ENCODE measurements at places on chromosomes 6 and 20.
A peak's percentile ranks its signal among the peaks of the same experiment; 100 is the strongest.

GRCh38 chr20:61731363-61732181, 334.1 kb downstream of the TAF4 start:
- DNase-seq = no peak

GRCh38 chr6:109460161-109460829, 4.7 kb upstream of the MICAL1 start:
- DNase-seq = no peak

DNA sequence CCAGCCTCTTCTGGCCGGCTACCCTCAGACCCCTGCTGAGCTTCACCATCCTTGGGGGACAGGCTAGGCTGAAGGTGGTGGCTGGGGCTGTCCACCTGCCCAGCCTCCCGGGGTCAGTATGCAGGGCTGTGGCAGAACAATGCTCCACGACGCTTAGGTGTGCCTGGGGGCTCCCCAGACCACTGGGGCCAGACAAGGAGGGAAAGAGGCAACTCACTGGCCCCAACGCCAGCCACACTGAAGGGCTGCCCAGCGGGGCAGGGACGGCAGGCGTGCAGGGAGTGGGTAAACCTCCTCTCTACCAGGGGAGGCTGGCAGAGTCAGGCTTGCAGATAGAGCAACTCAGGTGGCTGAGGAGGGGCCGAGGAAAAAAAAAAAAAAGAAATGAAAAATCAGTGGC, 11.5 kb upstream of the UBE2V1 start:
- no peak for DNase-seq

GRCh38 chr6:130947464-130947863, 115.6 kb downstream of the EPB41L2 start:
- DNase-seq = no peak

DNA sequence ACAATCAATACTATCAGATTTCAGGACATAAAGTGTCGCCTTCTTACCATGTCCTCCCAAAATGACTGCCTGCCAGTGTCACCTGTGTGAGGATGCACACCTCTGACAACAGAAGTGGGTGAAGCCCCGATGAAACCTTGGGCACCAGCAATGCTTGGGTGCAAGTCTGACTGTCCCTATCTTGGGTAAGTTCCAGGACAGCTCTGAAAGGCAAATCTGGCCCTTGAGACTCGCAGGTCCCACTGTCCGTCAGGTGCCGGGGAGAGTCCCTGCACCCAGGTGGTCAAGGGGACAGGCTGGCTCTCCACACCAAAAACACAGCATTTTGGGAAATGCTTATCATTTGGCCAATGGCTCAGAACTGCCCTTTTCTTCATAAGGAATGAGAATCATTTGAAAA, 43.3 kb downstream of the EZR start:
- no peak for DNase-seq

DNA sequence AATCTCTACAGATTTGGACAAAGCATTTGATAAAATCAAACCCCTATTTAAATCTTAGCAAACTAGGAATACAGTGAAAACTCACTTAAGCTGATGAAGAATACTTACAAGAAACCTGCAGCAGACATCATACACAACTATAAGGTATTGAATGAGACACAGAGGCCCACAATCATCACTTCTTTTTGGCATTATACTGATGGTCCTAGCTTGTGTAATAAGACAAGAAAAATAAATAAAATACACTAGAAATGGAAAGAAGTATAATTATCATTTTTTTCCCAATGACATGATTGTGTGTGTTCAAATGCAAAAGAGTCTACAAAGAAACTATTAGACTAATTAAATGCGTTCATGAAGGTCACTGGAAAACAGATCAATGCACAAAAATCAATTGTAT, 8.8 kb upstream of the OR2B6 start:
- DNase-seq = no peak

GRCh38 chr6:142342986-142343385, 41.2 kb downstream of the ADGRG6 start:
- no peak for DNase-seq

DNA sequence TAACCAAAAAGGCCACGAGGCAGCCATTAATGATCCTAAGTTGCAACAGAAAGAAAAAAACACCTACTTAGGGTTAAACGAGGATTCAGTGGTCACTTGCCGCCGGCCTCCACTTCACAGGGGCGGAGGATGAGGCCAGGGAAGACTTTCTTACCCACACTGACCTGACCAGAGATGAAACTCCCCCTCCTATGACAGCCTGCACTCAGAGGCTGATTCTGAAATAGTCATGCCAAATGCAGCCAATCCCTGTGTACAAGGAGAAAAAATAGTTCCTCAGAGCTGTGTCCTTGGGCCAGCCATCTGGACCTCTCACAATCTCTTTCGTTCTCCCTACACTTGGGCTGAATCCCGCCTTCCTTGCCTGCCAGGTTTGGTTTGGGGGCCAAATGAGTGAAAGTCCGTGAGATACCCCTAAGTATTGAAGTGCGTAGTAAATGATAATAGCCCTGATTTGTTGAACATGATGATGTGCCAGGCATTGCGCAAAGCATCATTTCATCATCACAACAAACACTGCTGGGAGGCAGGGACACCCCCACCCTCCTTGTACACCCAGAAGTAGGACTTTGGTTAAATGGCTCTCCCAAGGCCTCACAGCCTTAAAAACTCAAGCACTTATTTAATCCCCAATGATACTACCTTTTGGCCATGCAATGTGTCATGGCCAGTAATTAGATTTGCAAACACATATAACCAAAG, 3.2 kb upstream of the IRF4 start:
- DNase-seq = no peak

- no peak for DNase-seq
Measured at GRCh38 chr20:1252416-1252815, 13.7 kb upstream of the SNPH start.

- no peak for DNase-seq
Measured at GRCh38 chr6:43774776-43775534, 4.9 kb downstream of the VEGFA start.

GRCh38 chr6:114090626-114091025, 119.7 kb upstream of the HDAC2 start:
- DNase-seq = no peak

- DNase-seq = no peak
Measured at GRCh38 chr20:44448753-44449546, 26.7 kb upstream of the TTPAL start.

DNA sequence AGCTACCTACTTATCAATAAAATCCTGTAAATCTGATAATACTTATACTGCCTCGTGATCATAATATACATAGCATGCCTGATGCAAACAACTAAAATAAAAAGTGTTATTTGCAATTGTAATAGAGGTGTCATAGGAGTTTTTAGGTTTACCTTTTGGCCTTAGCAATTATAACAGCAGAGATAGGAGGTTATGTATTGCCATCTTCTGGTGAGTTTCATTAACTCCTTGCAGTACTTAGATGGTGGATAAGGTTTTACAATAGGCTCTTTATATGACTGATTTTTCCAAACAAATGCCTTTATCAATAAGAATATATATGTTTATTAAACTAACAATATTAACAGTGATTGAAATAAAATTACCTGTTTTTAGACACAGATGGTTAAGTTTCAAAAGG, 27.8 kb upstream of the MYCT1 start:
- DNase-seq = no peak

- no peak for DNase-seq
Measured at GRCh38 chr6:21840428-21840827, 246.9 kb downstream of the SOX4 start.

DNA sequence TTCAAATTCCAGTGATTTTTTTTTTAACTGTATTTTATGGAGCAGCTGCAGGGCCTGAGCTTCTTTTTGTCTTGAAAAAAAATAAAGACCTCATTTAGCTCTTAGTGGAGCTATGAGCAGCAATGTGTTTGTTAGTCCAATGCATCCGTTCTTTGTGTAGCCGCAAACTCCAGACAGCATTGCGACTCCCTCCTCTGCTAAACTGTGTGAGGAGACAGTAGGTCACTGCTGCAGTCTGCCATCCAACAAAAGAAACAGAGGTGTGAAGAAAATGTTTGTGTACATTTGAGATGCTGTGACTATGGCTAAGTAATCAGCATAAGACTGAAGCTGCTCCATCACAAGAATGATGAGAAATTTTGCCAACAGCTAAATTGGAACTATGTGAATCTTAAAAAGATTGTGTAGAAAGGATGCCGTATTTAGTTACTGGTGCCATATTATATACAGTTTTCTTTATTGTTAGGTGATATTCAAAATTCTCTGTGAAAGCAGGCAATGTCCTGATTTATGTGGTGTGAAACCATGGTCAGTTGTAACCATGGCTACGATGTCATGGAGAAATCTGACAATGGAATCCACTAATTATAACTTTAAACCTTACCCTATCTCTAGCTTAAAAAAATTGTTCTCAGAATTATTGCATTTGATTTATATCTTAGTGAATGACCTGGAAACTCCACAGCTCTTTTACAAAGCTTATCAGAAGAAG, 428.8 kb upstream of the EPHA7 start:
- DNase-seq = no peak

DNA sequence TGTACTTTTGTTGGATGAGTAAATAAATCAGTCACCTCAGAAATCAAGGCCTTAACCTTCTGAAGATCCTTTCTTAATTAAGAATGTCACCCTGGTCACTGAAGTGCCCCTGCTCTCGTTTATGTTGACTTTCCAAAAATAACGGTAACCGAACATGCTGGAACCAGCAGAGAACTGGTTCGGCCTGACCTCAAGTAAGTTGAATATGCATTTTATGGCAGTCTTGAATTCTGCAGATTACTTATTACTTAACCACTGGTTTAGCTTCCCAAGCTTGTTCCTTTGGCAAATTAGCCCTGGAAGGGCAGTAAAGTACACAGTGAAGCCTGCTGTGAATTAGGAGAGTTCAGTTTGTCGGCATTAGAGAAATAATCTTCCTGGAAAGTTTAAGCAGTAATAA, 12.2 kb downstream of the MAPRE1 start:
- DNase-seq = no peak

DNA sequence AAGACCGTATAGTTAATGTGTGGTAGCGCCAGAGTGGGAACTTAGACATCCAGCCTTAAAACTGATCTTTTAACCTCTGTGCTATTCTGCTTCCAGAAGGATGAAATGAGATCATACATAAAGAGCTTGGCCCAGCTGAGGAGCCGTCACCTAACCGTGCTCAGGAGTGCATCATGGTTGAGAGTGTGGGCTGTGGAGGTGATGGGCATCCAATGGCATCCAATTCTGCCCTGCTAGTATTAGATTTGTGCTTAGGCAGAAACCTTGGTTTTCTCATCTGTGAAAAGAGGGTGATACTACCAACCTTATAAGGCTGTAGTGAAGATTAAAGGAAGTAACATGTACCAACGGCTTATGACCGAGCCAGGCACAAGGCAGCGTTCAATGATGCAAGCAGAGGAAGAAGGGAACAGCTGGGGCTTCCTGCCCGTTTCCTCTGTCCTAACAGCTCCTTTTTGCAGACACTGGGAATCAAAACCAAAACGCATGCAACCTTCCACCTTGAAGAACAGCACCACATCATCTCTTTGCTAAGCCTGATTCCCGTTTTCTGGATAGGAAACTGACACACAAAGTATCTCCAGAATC, 1.3 kb downstream of the SLC22A16 start:
- DNase-seq = no peak

DNA sequence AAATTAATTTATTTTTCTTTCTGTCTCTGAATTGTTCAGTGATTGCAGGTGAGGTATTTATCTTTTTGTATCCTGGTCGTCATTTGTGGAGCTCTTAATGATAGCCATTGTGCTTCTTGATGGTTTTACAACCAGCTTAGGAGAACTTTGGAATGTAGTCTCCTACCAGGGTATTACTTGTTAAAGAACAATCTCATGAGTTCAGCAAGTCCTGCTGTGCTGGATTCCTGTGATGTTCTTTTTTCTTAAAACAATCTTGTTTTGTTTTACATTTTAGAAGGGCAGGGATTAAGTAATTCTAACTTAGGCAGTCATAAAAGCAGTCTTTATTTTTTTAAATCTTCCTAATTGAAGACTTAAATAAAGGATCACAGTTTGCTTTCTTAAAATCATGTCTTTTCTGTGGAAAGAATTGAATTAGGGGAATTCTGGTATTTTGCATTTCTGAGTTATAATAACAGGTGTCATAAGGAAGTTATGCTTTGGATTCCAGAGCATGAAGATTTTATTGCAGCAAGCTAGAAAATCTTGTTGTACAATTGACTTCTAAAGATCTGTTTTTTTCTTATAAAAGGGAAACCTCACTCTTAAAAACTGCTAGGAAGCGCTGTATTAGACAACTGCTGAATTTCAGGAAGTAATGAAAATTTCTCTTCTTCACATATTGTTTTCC, 23.7 kb downstream of the RIOK1 start:
- no peak for DNase-seq

DNA sequence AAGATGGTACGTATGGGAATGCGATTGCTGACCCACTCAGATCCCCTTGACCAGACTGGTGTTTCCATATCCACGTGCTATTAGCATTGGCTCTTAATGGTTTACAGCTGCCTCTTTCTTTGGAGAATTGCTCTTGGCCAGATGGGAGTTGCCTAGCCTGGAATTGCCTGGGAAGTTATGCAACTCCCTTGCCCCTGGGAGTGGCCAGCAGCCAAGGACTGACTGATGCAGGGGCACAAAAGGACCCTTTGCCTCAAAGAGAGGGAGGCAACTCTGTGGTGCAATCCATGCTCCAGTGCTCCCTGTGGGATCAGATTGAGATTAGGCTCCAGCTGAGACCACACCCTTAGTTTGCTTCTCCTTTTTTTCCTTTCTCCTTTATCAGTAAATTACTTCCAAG, 203.5 kb upstream of the JAG1 start:
- DNase-seq = peak; percentile 53

DNA sequence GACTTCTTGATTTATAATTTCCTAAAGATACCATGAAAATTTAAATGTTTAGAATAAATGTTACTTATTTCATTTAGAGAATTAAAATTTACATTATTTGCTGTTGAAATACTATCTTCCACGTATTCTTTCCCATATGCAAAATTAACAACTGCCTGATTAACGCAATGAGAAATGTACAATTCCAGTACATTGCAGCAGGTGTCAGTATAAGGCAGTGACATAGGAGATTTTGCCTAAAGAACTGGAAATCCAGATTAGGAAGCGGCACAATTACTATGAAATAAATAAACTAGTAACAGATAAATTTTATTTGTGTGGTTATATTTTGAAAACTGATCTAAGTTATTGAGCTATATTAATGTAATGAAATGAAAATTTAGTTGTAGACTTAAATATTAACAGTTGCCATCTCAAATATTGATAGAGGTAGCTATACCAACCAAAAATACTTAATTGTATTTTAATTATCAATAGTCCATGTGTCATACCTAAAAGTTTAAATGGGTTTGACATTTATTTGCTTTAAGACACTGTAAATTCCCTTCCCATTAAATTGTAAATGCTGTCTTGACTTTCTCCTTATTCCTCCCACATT, 300.2 kb downstream of the UTRN start:
- no peak for DNase-seq

GRCh38 chr6:161835500-161836215, 561.8 kb upstream of the AGPAT4 start:
- DNase-seq = no peak
